ENCODE measurements at places on chromosomes 4 and X.

GRCh38 chrX:120672389-120672788, 42.5 kb upstream of the C1GALT1C1 start:
- DNase-seq: no peak

- DNase-seq: no peak
Observed at GRCh38 chrX:20427173-20427770, 160.6 kb upstream of the RPS6KA3 start.

DNA sequence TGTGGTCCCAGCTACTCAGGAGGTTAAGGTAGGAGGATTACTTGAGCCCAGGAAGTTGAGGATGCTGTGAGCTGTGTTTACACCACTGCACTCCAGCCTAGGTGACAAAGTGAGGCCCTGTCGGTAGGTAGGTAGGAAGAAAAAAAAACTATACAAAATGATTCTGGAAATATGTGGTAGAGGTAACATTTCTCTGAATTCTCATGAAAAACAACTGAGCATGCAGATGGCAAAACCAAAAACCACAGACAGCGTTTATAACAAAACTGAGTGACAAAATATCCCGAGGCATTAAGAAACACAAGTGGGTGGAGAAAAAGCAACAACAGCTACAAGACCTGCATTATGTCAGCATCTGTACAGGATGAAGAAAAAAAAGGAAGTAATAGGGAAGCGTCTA, 211.7 kb downstream of the DLG3 start:
- DNase-seq: no peak

- no peak for DNase-seq
Observed at GRCh38 chr4:3065551-3065950, 8.8 kb downstream of the HTT-AS start.

DNA sequence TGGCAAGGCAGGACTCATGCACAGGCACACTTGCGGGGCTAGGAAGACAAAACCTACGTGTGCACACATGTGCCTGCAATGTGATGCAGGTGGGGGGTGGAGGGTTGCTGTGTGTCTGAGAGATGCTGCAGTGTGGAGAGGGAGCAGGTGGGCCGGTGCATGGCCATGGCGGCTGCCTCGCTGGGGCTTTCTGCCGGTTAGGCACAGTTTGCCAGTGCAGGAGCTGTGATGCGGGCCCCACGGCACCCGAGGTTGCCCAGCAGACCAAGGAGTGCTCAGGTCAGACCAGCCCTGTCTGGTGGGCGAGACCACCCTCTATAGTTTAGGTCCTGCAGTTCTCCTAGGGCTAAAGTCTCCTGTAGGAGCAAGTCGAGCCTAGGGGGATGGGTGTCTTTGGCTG, 4.4 kb upstream of the AFM start:
- DNase-seq: no peak

- DNase-seq: no peak
Observed at GRCh38 chr4:44661940-44662622, 10.7 kb upstream of the YIPF7 start.

DNA sequence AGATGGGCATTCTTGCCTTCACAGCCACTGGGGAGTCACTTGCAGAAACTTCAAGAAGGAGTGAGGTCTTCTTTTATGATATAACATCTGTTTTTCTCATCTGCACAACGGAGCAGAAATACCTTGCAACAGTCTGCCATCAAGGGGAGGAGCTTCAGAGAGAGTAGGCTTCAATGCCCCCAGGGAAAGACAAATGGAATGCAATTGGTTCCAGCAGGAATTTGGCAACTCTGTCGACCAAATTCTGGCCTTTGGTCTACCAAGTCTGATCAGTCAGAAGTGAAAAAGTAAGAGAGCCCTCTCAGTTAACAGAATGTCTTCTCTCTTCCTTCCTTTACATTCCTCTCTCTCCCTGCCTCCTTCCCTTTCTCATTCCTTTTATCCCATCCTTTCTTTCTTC, 229.3 kb downstream of the IDS start:
- no peak for DNase-seq

GRCh38 chr4:872241-872981, 46.5 kb upstream of the CPLX1 start:
- no peak for DNase-seq

- no peak for DNase-seq
Observed at GRCh38 chr4:85520765-85521749, 46.1 kb downstream of the ARHGAP24 start.

DNA sequence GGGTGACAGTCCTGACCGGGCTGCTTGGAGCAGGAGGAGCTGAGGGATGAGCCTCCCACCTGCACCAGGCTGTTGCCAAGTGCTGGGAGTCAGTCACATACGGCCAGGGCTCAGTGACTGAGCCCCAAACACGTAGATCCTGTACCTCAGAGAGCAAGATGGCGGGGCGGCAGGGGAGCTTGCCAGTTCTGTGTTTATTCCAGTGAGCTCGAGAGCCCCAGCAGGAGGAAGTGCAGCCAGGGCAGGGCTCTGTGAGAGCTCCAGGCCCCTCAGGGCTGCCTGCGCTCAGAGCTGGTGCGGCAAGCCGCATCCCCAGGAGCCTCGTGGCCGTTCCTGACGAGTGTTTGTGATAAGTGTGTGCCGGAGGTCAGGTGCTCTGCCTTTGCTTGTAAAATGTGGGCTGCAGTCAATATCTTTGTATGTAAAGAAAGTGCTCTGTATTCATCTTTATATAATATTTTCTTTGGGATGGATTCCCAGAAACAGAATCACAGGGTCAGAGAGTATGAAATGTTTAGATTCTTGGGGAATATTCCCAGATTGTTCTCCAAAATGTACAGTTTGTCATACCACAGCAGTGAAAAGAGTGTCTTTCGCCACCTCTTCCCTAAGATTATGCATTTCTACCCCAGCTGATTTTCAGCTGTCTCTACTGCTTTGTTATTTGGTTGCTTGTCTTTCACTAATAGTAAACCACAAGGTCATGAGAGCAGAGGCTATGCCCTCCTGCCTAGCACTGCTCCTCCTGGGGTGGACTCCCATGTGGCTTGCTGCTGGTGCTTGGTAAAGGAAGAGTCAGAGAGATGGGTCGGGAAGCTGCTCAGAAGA, 50.3 kb downstream of the NELFA start:
- no peak for DNase-seq

DNA sequence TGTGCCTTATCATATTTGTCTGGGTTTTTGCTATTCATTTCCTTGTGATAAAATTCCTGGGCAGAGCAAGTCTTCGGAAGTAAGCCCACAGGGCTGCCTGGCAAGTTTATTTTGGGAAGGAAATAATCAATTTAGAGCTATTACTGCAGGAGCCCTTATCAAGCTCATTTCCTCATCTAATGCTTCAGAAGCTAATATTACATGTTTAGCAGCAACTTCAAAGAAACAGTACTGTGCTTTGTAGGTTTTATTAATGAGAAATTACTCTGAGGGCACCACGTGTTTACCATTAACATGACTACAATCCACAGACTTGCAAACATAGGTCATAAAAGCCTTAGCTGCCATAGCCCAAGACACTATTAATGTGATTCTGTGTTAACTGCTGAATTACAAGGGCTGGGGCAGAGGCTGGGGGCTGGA, 540.0 kb downstream of the SPRY1 start:
- DNase-seq: no peak

- no peak for DNase-seq
Observed at GRCh38 chrX:121671649-121672048, 624.2 kb downstream of the GLUD2 start.

- no peak for DNase-seq
Observed at GRCh38 chr4:24689212-24689611, 104.9 kb upstream of the DHX15 start.

GRCh38 chrX:134177527-134177926, 59.5 kb upstream of the CCDC160 start:
- DNase-seq: no peak

DNA sequence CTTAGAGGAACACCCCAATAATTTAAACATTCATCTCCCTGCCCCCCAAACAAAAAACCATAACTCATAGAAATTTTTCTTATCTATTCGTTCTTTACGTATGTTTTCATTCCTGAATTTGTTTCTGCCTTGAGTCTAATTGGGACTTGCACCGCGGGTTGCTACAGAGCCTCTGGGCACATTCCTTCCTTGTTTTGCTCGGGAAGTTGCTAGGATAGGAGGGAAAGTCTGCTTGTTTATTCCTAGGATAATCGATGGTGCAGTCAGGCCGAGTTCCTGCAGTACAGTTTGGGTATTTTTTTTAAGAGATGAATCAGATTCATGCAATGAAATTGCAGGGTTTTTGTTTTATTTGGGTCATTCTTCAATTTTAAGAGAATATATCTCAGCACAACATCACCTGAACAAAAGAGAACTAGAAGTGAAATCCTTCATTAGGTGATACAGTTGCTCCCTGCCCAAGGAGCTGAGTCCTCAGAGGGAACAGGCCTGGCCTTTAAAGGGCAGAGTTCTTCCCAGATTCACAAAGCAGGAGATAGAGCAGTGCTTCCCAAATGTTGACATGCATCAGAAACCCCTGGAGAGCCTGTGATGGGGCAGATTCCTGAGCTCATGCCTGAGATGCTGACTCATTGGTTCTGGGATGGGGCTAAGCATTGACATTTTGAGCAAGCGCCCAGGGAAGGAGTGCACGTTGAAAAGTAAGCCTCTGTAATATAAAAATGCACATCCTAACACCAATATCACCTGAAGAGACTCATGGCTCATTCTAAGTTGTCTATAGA, 114.9 kb upstream of the FAM9B start:
- DNase-seq: no peak

DNA sequence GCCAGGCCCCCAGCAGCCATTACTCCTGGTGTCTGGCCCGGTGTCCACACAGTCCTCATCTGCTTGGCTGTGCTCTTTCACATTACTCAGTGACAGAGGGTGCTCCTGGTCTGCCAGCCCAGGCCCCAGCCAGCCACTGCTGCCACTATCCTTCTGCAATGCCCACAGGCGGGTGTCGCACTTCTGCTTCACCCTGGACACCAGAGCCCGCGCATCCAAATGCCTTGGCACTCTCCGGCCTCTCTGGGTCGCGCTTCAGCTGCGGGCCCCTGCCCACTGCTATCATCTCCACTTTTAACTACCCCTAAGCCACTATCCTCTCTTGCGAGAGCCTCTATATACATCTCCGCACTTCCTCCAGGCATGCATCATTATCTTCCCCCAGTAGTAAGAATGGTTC, 76.4 kb upstream of the UCP1 start:
- no peak for DNase-seq

GRCh38 chr4:25059791-25060190, 29.0 kb upstream of the LGI2 start:
- DNase-seq: no peak

- DNase-seq: no peak
Observed at GRCh38 chrX:106874075-106874474, 29.1 kb downstream of the RIPPLY1 start.
